ENCODE measurements at places on chromosomes 4 and X. TPM values are rescaled to one million over a fixed set of nuclear protein-coding genes. Genes with fewer than 3 reads are reported as not detected.

GSPT2 gene
- 6.6 TPM for total RNA-seq

UCP1 gene
- not detected for total RNA-seq

GALNT7 gene
- 53.8 TPM for total RNA-seq

GNRHR gene
- total RNA-seq, result not detected

GAGE13 gene
- total RNA-seq, result not detected

CPEB2 gene
- total RNA-seq, result 14.9 TPM

XAGE2 gene
- not detected for total RNA-seq

DOK7 gene
- 0.17 TPM for total RNA-seq

GYPB gene
- total RNA-seq, result not detected

SPANXA1 gene
- not detected for total RNA-seq

HMX1 gene
- not detected for total RNA-seq

IGSF1 gene
- not detected for total RNA-seq

ESX1 gene
- not detected for total RNA-seq

RHOXF2 gene
- not detected for total RNA-seq

IL2RG gene
- not detected for total RNA-seq

NUDT11 gene
- 0.74 TPM for total RNA-seq

FATE1 gene
- not detected for total RNA-seq

CTBP1 gene
- total RNA-seq, result 268 TPM

MAOB gene
- total RNA-seq, result 0.23 TPM

RPS6KA3 gene
- total RNA-seq, result 182 TPM

L1CAM gene
- total RNA-seq, result 1.1 TPM

NUDT10 gene
- total RNA-seq, result 0.09 TPM

ZNF330 gene
- total RNA-seq, result 32.9 TPM

SMARCA1 gene
- total RNA-seq, result 48.0 TPM

HSFX4 gene
- total RNA-seq, result not detected

GAGE12D gene
- total RNA-seq, result not detected

ZCCHC18 gene
- 1.4 TPM for total RNA-seq

CXCL1 gene
- total RNA-seq, result 11.4 TPM

SOD3 gene
- not detected for total RNA-seq

ADH1A gene
- not detected for total RNA-seq

SPIN2A gene
- total RNA-seq, result 0.17 TPM

USP17L29 gene
- total RNA-seq, result not detected

ARHGAP24 gene
- 37.9 TPM for total RNA-seq

GAGE1 gene
- not detected for total RNA-seq

RIPPLY1 gene
- not detected for total RNA-seq

MAGEB17 gene
- total RNA-seq, result not detected

BOD1L1 gene
- 38.7 TPM for total RNA-seq

FAM114A1 gene
- 141 TPM for total RNA-seq

FAM47A gene
- not detected for total RNA-seq

TCP11X2 gene
- total RNA-seq, result not detected

IL1RAPL1 gene
- total RNA-seq, result not detected

ETDA gene
- not detected for total RNA-seq

ADGRG4 gene
- not detected for total RNA-seq

RAI2 gene
- 2.2 TPM for total RNA-seq

WDR45 gene
- total RNA-seq, result 27.9 TPM

NWD2 gene
- total RNA-seq, result not detected

PF4V1 gene
- total RNA-seq, result 0.34 TPM

IL2 gene
- total RNA-seq, result not detected

NXT2 gene
- 9.8 TPM for total RNA-seq

SMR3B gene
- not detected for total RNA-seq

PCDH11X gene
- total RNA-seq, result not detected

DRD5 gene
- not detected for total RNA-seq

DACH2 gene
- total RNA-seq, result not detected

All from dermis blood vessel endothelial cell (primary cell).